Activated naive CD8-positive, alpha-beta T cell treated with anti-CD3 and anti-CD28 coated beads for 36 hours (primary cell): ENCODE measurements at places on chromosomes 7 and 10.
A peak's percentile ranks its signal among the peaks of the same experiment; 100 is the strongest.

- DNase-seq: no peak
- H3K4me3 ChIP-seq: no peak overlapping the region
- no peaks in the 10 kb centered on the region for H3K4me1 ChIP-seq
- no peak overlapping the region for H3K27ac ChIP-seq
- H3K27me3 ChIP-seq: peaks cover 17% of the 10 kb centered on the region
Measured at GRCh38 chr10:90589825-90590224, 268.0 kb downstream of the HTR7 start.

- H3K27ac ChIP-seq: no peak overlapping the region
- no peaks in the 10 kb centered on the region for H3K36me3 ChIP-seq
- H3K27me3 ChIP-seq: no peaks in the 10 kb centered on the region
- no peak for DNase-seq
- H3K4me1 ChIP-seq: no peaks in the 10 kb centered on the region
- H3K4me3 ChIP-seq: no peak overlapping the region
Measured at GRCh38 chr7:14332155-14332554, 342.7 kb upstream of the ETV1 start.

DNA sequence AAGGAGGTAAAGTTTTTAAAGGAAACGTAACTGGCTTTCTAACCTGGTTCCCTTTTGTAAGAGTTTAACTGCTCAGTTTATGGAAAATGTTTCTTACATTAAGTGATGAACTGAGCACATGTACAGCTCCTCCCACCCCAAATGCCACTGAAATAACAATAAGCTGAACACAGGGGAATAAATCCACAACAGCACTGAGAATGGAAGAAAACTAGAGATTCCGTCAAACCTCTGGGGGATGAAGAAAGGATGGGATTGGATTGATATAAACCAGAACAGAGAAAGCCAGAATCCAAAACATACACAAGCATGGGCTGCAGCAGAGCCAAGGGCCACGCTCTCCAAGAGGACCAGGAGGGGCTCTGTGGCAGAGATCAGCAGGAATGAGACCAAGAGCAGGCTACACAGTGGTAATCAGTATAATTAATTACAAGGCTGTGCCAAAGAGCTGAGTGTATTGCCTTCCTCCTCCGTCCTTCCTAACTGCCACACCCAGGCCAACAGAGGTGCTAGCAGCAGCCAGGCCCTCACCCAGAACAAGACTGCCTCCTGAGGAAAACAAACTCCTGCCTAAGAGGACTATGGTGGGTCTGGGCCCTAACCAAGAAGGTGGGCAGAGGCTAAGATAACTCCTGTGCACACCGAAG is 73.9 kb downstream of the KIAA1549 start:
- H3K36me3 ChIP-seq: peaks cover 6% of the 10 kb centered on the region
- H3K27me3 ChIP-seq: peaks cover 11% of the 10 kb centered on the region
- no peak for DNase-seq
- no peak overlapping the region for H3K27ac ChIP-seq
- H3K4me3 ChIP-seq: no peak overlapping the region
- peaks cover 29% of the 10 kb centered on the region for H3K4me1 ChIP-seq

GRCh38 chr7:104264285-104264684 is 56.5 kb upstream of the ORC5 start:
- no peak overlapping the region for H3K27ac ChIP-seq
- H3K36me3 ChIP-seq: no peaks in the 10 kb centered on the region
- no peak for DNase-seq
- H3K4me1 ChIP-seq: no peaks in the 10 kb centered on the region
- no peak overlapping the region for H3K4me3 ChIP-seq

DNA sequence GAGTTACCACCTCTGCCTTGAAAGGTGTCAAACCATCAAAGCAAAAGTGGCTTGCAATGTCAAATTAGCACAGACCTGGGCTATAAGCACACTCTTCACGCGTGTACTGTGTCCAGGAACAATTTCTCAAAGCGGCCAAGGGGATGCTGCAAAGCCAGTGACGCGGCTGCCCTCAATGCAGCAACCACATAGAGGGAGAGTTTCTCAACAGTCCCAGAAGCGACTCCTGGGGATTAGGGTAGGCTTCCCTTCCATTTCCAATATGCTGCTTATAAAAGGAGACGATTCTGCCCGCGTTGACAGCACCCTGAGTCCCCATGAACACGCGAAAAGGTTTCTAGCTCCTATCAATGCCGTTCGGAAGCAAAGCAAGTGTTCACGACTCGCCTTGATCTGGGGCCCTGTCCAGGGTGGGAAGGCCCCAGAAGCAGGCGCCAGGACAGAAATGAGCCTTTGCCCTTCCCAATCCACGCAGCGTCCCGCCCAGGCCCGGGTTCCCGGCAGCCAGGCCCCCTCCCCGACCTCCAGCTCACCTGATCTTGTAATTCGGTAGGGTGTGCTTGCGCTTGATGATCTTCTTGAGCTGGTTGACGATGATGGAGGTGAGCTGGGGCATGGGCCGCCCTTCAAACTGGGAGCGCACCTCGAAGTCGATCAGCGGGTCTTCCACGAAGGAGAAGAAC is 1.3 kb downstream of the PDZD8 start:
- peaks cover 20% of the 10 kb centered on the region for H3K36me3 ChIP-seq
- H3K27me3 ChIP-seq: peaks cover 21% of the 10 kb centered on the region
- H3K4me1 ChIP-seq: peaks cover 36% of the 10 kb centered on the region
- peak overlapping the region; percentile 92 for H3K4me3 ChIP-seq

- H3K4me1 ChIP-seq: peaks cover 55% of the 10 kb centered on the region
- no peaks in the 10 kb centered on the region for H3K27me3 ChIP-seq
- peak; percentile 86 for DNase-seq
- peaks cover 42% of the 10 kb centered on the region for H3K36me3 ChIP-seq
Measured at GRCh38 chr7:102425639-102426267, 7.6 kb upstream of the ORAI2 start.

DNA sequence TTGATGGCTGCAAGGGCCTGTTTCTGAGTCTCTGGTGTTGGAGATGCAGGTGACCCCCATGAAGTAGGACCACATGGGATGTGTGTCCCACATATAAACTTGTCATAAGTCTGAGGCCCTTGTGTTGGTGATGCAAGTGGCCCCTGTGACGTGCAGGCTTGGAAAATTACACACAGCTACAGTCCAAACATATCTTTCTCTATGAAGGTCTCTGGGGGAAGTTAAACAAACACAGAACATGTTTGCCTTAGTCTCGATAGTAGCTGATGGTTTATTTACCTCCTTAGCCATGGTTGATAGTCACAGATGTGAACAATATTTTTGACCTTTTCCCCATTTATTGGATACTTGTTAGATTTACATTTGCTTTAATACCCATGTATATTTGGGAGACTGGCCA is 64.7 kb downstream of the ADCY1 start:
- no peaks in the 10 kb centered on the region for H3K36me3 ChIP-seq
- DNase-seq: no peak
- H3K27me3 ChIP-seq: peaks cover 25% of the 10 kb centered on the region
- no peak overlapping the region for H3K4me3 ChIP-seq
- no peaks in the 10 kb centered on the region for H3K4me1 ChIP-seq
- H3K27ac ChIP-seq: no peak overlapping the region
